ENCODE measurements at places on chromosomes 16 and 17.

- DNase-seq = no peak
Measured at GRCh38 chr17:53560953-53561352, 261.8 kb upstream of the KIF2B start.

- no peak for DNase-seq
Measured at GRCh38 chr17:58248955-58249269, 10.5 kb downstream of the LPO start.

- no peak for DNase-seq
Measured at GRCh38 chr16:23575834-23576233, 18.3 kb downstream of the UBFD1 start.

DNA sequence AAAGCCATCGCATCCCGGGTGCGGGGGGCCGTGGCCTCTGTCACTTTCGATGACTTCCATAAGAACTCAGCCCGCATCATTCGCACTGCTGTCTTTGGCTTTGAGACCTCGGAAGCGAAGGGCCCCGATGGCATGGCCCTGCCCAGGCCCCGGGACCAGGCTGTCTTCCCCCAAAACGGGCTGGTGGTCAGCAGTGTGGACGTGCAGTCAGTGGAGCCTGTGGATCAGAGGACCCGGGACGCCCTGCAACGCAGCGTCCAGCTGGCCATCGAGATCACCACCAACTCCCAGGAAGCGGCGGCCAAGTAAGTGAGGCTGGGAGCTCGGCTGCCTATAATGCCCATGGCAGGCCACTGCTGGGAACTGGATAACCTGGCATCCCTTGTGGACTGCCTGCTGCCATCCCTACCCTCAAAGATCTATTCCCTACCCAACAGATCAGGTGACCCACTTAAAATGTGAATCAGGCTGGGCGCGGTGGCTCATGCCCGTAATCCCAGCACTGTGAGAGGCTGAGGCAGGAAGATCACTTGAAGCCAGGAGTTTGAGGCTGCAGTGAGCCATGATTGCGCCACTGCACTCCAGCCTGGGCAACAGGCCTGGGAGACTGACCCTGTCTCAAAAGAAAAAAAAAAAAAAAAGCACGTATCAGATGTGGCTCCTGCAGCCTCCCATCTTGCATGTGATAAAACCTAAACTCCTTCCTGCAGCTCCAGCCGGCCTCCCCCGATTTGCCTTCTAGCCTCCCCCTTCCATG is 18.3 kb downstream of the CDIPT start:
- no peak for DNase-seq

GRCh38 chr17:5365831-5366230 is 53.6 kb downstream of the NUP88 start:
- no peak for DNase-seq

GRCh38 chr17:48471817-48472410 is 41.9 kb upstream of the SKAP1 start:
- no peak for DNase-seq

DNA sequence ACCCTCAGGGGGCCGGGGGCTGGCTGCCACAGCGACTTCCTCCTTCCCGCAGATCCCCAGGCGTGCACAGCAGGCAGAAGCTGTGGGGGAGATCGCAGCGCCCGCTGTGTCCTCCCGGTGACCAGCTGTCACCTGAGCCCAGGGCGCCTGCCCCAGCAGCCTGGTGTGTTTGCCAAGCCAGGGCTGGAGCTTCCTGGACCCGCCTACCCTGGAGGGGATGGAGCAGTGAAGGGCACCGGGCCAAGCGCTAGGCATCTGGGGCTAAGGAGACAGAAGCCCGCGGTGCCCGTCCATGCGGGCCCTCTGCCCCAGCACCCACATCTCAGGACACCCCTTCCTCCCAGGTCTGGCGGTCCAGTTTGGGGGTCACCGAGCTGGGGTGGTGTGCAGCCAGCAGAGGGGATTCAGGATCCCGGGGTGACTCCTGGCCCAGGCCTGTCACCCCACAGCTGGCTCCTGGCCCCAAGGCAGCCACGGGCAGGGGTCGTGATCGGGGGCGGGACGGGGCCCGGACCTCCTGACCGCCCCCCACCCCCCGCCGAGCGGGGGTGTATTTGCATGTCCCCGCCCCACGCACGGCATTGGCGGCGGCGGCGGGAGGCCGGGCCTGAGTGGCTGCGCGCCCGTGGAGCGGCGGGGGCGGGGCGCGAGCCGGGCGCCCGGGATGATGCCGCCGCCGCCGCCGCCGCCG is at the start of gene RAB26:
TSS of gene RAB26 (plus strand) at position 645 of the 691 bp plus-strand sequence. CDS start 159 bp downstream, outside the sequence.
- no peak for DNase-seq

DNA sequence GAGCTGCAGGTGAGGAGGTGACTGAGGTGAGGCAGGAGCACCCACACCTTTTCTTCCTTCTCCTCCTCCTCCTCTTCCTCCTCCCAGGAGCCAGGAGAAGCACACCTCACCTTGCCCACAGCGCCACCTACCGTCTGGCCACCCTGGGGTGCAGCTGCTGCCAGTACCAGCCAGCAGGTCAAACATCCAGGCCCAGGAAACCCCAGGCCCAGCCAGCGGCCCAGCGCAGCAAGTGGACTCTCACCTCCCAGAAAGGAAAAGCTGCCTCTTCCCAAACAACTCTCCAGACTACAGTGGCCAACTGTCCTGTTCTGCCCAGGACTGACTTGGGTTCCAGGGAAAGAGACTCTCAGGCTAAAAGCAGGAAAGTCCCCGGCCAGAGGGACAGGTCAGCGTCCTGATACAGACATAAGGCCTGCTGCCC is 22.7 kb downstream of the PEMT start:
- DNase-seq = peak; percentile 22

DNA sequence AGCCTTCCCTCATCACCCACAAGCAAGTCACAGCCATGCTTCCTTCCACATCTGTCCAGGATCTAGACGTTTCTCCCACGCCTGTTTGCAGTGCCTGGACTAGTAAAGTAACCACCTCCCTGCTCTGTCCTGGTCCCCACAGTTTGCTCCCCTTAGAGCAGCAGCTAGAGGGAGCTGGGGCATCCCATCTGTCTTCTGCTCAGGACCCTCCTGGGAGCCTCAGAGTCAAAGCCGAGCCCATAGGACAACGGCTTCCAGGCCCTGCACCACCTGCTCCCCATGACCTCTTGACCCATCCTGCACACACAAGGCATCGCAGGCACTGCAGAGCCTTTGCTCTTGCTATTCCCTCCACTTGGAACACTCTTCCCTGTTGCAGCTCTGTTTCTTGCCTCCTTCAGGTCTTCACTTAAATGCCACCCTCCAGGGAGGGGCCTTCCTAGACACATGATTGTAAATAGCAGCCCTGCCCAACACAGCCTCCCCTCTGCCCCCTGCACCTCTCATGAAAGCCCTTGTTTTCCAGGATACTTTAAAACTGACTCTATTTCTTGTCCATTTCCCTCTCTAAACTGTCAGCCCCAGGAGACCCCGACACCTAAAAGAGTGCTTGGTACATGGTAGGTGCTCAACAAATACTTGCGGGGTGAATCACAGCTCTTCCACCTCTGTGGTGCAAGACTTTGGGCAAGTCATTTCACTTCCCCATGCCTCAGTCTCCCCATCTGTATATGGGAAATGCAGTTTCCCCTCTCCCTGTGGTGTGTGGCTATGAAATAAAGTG is 3.1 kb downstream of the NATD1 start:
- DNase-seq = no peak

- DNase-seq = no peak
Measured at GRCh38 chr17:77958716-77959125, 218 bp downstream of the TNRC6C start.

DNA sequence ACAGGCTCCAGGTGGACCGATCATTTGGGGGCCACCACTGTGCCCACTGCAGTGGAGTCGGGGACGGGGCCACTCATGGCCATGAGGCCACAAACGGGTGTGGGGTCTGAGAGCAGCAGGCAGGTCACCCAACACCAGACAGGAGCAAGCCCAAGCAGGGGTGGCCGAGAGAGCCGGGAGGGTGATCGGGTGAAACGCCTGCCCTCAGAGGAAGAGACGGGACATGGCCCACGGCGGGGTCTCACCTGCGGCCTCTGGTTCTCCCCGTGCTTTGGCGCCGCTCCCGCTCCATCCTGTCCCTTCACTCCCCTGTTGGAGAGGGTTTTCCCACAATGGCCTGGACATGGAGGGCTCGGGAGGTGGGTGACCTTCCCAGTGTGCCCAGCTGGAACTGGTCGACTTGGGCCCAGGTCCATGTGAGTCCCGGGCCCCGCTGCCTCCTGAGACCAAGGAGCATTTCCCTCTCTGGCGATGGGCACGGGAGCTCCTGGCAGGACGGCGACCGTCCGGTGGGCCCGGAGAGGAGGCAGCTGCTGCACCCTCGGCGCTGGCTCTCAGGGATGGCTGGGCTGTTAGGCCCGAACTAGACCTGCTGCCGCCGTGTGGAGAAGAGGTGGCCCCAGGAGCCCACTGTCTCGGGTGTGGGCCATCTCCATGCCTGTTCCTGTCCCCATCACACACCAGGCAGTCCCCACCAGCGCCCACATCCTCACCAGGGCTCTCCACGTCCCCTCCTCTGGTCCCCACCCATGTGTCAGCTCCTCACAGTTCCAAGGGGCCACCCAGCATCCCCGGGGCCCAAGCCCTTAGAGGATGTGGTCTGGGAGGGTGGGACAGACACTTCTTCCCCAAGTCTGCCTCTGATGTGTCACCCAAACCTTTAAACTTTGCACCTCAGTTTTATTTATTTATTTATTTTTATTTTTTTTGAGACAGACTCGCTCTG is 13.4 kb upstream of the BAHCC1 start:
- DNase-seq = no peak

DNA sequence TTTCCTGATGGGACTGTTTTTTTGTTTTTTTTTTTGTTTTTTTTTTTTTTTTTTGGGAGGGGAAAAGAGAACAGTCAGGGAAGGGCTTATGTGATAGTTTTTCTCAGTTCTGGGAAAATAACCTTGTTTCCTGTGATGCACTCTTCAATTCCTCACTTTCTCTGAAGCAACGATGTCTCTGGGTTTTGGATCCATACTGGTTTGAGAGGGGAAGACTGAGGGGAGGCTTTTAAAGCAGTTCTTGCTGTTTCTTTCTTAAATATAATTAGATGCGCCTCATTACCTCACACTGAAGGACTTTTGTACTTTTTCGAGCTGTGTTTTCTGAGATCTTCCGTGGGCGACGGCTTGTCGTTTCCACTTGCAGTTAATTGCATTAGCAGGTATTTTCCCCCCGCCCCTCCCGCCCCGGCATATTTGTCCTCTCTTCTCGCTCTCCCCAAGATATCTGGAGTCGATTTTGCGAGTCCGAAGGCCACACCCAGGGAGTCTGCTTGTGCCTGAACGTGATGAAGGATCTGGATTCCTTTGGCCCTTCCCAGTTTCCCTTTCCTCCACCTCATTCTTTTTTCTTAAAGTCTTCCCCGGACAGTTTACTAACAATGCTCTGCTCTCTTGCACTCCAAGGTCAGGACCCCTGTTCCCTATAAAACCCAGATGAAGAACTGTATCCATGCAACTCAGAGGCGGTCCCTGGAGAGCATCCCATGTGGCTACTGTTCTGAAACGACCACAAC is 125.2 kb upstream of the ZFHX3 start:
- no peak for DNase-seq

Measured in activated naive CD8-positive, alpha-beta T cell treated with anti-CD3 and anti-CD28 coated beads, Interleukin-2, amount 50 U/mL, for 16 hours (primary cell).